ENCODE measurements at places on chromosomes 2 and 18. TPM values are rescaled to one million over a fixed set of nuclear protein-coding genes. Genes with fewer than 3 reads are reported as not detected.

DNA sequence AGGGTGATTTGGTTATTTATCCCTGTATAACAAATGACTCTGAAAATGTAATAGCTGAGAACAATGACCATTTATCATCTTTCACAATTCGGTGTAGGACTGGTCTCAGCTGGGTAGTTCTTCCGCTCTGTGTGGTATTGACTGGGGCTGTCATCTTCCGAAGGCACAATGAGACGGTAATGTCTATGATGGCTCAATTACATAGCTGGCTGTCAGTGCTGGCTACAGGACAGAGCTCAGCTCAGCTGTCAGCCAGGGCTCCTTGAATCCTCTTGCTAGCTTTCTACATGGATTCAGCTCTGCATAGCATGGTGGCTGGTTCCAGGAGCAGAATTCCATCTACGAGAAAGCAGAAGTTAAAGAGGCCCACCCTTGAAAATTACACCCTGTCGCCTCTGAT lies 483.8 kb downstream of the TDRD15 start:
- no peak for DNase-seq

- DNase-seq = peak; percentile 99
Measured at GRCh38 chr2:64646007-64646880, 7.5 kb downstream of the SERTAD2 start.

- no peak for DNase-seq
Measured at GRCh38 chr2:160224060-160224459, 24.0 kb upstream of the ITGB6 start.

DNA sequence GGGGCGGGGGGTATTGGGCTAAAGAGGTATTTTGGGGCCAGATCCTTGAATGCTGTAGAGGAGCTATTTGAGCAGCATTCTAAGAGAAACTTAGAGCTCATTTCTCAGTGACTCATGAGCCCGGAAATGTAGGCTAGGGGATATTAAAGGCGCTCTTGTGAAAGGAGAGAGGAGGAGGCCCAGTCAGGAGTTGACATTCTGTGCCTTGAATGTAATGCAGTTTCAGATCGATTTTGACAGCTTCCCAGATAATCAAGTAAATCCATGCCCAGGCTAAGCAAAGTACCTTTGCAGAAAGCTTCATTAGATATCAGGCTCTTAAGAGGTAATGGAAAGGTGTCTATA lies 1.5 kb downstream of the CAB39 start:
- no peak for DNase-seq

The GAREM2 gene
- total RNA-seq = 3.3 TPM

The ZNF385B gene
- total RNA-seq = not detected

DNA sequence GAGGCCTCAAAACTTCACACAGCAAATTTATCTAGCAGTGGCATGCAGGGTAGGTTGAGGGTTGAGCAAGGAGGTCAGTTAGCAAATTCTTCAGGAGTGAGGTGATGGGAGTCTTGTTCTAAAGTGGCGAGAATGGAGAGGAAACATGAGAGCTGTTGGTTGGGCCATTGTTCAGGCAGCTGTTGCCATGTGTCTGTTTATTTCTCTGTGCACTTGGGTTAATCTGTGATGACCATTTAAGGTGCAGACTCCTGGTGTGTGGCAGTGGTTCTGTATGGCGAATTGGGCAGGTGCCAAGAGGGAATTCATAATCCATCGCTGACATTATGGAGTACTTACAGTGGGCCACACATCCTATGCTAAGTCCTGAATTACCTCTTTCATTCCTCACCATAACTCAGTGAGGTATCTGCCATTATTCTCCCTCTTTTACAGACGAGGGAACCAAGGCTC lies 30.4 kb downstream of the TMEM178A start:
- no peak for DNase-seq

The ARHGEF4 gene
- 18.0 TPM for total RNA-seq

- no peak for DNase-seq
Measured at GRCh38 chr2:33784488-33784887, 185.4 kb upstream of the FAM98A start.

The METAP1D gene
- total RNA-seq = 5.4 TPM

GRCh38 chr2:204850581-204850980 lies 305.3 kb downstream of the PARD3B start:
- no peak for DNase-seq

The LCT gene
- not detected for total RNA-seq

The UGT1A5 gene
- total RNA-seq = not detected

- DNase-seq = no peak
Measured at GRCh38 chr2:222242532-222242931, 56.3 kb downstream of the PAX3 start.

- DNase-seq = no peak
Measured at GRCh38 chr2:16614314-16614860, 51.2 kb downstream of the CYRIA start.

- no peak for DNase-seq
Measured at GRCh38 chr2:200405599-200406298, 99.3 kb downstream of the SPATS2L start.

DNA sequence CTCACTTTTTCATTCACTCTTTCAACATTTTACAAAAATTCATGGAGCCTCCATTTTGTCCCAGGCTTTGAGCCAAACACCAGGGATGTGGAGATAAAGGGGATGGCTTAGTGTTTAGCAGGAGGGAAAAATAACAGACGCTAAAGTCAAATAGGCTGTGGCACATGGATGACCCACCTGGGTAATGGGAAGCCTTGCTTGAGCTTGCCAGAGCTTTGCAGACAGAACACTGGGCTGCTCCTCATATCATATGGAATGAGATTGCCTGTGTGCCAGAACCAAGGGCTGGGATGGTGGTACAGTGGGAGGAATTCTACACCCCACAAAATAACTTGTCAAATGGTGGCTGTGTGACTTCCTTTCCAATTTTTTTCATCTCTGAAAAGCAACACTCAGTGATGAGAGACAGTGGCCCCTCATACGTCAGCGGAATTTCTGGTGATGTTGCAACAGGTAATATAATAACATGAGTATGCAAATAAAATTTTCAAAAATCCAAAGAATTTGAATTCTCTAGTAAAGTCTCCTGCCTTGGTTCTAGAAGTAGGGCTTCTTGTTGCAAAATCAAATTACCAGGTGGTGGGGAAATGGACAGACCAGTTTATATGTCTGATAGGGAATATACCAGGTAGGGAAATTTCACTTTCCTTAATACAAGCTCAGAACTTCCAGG lies 252.9 kb downstream of the CLIP4 start:
- no peak for DNase-seq

Data from omental fat pad (tissue), 4 donors.